ENCODE measurements at places on chromosomes 3 and 15.

DNA sequence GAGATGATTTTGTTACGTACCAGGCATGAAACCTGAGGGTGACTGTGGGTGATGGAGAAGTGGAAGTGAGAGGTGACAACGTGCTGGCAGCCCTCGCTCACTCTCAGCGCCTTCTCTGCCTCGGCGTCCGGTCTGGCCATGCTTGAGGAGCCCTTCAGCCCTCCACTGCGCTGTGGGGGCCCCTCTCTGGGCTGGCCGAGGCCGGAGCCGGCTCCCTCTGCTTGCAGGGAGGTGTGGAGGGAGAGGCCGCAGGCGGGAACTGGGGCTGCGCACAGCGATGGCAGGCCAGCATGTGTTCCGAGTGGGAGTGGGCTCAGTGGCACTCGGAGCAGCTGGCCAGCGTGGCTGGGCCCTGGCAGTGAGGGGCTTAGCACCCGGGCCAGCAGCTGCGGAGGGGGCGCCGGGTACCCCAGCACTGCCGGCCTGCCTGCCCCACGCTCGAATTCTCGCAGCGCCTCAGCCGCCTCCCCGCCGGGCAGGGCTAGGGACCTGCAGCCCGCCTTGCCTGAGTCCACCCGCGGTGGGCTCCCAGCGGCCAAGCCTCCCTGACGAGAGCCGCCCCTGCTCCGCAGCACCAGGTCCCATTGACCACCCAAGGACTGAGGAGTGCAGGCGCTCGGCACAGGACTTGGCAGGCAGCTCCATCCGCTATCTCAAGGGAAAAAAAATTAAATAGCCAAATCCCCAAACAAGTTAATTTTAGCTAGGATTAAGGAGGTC, 29.7 kb upstream of the MYRIP start:
- no peak for DNase-seq

- no peak for DNase-seq
Observed at GRCh38 chr15:78211189-78211921, 23.0 kb downstream of the ACSBG1 start.

GRCh38 chr3:141191097-141191749, 40.4 kb upstream of the PXYLP1 start:
- DNase-seq: no peak

DNA sequence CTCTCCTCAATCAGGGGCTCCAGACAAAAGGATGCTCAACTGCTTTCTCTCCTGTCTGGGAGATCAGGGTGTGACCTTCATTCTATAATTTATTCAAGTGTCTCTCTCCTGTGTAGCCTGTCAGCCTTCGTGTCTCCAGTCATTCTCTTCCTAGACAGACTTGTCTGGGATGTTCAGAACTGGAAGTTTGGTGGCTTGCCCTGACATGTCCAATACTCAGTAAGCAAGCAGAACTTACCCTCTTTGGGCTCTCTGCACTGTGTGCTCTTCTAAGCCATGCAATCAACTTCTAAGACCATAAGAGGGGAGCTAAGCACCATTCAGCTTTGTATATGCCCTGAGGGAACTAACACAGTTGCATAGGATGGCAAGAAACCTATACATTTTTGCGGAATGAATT, 14.1 kb downstream of the ACKR2 start:
- DNase-seq: no peak

DNA sequence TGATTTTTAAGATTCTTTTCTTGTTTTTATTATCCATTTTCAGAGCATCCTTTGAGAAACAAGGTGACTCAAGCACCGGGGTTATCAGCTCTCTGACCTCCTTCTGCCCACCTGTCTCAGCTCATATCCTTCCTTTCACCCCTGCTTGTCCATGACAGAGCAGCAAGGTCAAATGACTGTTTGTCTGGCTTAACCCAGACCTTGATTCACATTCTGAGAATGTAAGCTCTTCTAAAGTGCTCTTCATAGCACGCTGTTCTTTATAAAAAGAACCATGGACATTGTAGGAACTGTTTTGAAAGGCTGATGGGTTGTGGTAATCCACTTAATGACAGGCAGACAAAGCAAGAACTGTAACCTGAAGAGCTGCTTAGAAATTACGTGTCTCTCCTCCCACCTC, 122.5 kb downstream of the CHST2 start:
- no peak for DNase-seq

GRCh38 chr3:59836531-59836930, 786.7 kb upstream of the CFAP20DC start:
- DNase-seq: no peak

GRCh38 chr3:114151091-114151490, 27.8 kb downstream of the DRD3 start:
- DNase-seq: no peak

DNA sequence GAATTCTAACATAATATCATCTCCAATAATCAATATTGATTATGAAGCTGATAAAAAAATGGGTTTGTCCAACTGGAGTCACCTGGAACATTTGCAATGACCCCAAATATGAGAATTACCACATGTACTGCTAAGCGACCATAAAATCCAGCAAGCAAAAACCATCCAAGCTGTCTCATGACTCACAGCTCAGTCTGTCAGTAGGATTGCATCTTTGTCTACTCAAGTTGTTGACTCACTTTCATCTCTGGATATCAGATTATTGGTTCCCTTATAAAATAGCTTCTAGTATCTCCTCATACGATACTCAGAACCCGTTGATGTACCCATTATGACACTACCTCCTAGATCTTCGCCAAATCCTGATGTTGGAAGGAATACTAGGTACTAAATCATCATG, 209.8 kb upstream of the ATP11B start:
- no peak for DNase-seq

DNA sequence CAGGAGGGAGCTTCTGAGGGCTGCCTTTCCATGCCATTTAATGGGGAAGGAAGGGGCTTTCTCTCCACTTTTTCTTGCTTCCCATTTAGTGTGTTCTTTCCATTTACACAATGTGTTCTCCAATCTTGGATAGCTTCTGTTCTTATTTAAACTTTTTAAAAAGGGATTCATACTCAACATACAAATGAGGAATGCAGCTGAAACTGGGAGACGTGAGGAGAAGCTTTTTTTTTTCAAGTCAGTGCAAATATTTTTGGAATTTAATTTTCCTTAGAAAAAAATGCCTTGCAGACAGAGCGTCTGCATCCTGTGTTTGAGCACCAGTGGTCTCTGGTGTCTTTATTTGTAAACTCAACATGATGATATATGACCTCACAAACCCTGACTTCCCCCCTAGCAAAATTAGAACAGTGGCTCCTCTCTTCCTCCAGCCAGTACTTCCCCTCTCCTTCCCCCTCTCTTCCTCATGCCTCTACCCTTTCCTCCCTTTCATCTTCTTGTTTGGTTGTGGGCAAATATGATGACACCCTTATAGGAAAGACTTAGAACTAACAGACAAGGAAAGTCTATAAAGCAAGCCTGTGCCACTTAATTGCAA, 48.1 kb upstream of the PCSK6 start:
- peak; percentile 36 for DNase-seq

DNA sequence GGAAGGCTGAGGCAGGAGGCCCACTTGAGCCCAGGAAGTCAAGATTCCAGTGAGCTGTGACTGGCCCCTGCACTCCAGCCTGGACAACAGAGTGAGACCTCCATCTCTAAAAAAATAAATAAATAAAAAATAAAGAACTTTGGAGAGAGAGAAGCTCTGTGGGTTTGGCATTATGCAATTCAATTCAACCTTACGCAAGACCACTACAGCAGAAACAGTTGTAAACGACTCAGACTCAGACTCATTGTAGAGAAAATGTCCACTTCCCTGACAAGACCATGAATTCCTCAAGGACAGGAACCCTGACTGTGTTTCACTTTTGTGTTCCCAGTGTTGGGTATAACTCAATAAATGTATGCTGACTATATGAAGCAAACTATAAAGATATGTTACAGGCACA, 90.3 kb upstream of the C3orf80 start:
- DNase-seq: peak; percentile 93

DNA sequence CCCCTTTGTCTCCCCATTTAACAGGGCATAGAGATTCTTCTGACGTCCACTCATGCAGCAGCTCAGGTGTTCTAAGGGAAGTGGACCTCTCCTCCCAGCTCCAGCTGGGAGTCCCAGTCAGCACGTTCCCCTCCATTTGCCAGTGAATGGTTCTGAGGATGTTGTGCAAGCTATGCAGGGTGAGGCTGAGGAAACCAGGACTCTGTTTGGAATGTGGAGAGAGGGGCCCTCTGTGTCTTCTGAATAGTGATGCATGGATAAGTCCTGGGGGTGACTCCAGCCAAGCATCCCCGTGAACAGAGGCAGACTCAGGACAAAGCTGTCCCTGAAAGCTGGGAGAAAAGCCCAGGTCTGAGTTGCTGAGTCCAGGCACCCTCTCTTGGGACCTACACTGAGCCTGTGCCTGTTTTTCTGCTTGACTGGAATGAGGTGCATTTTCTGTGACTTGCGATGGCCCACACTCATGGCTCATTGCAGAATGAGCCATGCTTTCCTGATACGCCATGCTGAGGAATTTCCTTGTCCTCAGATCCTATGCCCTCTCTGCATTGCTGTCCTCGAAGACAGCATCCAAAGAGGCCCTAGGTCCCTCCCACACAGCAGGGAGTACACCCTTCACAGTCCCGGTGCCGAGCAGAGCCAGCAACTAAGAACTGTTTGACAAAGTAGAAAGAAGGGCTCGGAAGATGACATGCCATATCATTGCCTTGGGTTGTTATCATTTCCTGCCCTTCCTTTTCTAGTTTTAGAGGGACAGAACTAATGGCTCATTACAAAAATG, 185.2 kb downstream of the ATP10A start:
- no peak for DNase-seq

DNA sequence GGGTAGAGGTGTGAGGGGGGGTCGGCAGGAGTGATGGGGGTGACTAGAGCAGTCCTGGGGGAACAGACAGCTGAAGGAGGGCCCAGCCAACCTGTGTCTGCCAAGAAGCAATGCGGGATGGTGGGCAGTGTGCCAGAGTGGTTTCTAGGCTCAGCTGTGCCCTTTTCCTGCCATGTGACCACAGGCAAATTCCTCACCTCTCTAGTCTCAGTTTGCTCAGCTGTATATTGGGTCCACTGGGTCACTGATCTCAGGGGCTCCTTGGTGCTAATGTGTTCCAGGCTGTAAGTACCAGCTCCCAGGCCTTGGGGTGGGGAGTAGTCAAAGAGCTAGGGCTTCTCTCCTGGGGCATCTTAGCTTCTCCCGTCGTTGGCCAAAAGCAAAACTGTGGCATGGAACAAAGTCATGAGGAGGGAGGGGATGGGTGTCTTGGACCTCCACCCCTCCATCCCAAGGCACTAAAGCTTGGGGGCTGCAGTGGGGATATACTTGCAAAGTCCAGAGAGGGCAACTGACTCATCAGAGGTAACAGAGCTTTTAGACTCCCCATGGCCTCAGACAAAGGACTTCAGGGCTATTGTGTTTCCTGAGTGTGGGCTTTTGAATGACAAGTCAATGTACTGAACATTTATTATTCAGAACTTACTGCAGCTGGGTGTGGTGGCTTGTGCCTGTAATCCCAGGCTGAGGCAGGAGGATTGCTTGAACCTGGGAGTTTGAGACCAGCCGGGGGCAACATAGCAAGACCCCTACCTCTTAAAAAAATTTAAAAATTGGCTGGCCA, 20.9 kb downstream of the SMAD6 start:
- no peak for DNase-seq

DNA sequence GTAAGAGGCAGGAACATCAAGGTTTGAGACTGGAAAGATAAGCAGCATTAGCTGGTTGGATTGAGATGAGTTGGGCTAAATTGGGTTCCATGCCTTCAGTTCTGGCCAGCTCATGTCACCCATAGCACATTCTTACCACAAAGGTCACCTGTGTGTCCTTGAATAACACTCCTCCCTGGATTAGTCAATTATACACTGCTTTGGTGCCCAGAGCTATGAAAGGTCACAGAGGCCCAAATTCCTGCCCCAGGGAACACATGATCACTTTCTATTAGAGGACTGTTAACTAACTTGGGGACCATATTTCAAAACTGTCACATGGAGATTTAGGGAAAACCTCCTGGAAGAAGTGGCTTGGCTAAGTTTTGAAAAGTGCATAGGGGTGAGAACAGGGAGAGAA, 40.1 kb upstream of the XCR1 start:
- no peak for DNase-seq

- no peak for DNase-seq
Observed at GRCh38 chr3:169112153-169112892, 551.2 kb downstream of the MECOM start.

DNA sequence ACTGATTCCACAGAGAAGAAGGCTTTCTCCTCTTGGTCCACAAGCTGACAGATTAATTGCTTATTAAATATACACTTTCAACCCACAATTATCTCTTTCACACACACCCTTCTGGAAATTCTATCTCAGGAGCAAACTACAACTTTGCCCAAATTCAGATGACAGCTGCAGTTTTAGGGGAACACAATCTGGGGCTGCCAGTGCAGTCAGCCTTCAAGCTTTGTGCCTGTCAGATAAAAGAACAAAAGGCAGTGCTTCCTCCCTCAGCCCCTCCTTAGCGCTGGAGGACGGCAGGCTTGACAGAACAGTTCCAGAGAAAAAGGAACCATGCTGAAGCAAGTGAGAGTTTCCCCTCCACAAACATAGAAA, 99.6 kb downstream of the TMCC1 start:
- peak; percentile 57 for DNase-seq

DNA sequence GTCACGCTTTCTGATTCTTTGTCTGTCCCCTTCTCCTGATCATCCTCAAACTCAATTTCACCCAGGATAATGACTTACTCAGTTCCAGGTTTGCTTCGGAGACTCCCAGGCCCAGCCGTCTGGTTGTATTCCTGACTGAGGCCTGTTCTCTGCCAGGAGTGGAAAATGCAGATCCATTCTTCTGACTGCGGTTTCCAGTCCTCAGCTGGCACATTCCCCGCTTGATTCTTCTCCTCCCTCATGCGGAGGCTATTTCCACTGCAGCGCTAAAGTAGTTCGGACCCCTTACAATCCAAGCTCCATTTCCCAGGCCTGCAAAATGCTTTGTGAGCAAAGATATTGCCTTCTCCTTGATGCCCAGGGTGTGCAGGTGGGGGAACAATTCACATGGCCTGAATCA, 47.2 kb upstream of the GALNT15 start:
- no peak for DNase-seq

DNA sequence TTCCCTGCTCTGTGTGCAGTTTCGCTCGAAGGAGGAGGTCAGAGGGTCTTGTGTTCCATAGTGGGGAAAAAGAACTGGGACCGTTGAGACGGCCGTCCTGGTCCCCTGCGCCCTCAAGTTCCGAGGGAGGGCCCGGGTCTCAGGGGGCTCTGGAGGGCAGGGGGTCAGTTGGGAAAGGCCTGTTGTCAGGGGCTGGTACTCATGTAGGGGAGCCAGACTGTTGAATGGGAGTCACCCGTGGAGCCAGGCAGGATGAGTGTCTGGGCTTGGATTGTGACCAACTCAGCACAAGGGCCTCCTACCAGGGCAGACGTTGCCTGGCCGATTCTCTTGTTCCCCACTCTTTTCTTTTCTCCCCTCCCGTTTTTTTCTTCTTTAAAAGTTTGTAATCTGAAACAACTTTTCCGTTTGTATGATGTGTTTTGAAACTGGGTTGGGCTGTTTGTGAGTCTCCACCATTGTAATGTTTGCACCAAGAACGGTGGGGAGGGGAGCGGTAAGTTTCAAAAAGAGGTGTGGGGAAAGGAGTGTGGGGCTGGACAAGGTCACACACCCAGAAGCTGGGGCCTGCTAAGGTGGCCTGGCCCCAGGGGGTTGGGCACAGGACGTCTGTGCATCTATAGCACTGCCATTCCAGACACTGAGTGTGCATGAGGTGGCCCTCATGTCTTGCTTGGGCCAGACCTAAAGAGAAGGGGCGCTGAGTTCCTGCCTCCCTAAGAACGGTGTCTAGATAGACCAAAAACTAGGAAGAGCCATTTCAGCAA, 1.1 kb downstream of the CMTM7 start:
- DNase-seq: peak; percentile 59
